SK-N-SH (cell line): ENCODE measurements at places on chromosomes 1 and 21.

DNA sequence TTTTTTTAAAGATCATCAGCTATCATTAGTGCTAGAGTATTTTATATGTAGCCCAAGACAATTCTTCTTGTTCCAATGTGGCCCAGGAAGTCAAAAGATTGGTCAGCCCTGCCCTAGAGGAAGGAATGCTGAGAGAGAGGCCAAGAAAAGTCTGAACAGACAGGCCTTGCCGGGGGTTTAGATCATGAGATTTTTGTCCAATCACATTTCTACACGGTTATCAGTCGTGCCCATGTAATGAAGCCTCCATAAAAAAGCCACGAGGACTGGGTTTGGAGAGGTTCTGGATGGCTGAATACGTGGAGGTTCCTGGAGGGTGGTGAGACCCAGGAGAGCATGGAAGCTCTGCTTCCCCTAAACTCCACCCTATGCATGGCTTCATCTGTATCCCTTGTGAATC, 24.3 kb upstream of the ENO1 start:
- no peak for DNase-seq

- no peak for DNase-seq
Measured at GRCh38 chr1:210692796-210693195, 364.1 kb downstream of the HHAT start.

DNA sequence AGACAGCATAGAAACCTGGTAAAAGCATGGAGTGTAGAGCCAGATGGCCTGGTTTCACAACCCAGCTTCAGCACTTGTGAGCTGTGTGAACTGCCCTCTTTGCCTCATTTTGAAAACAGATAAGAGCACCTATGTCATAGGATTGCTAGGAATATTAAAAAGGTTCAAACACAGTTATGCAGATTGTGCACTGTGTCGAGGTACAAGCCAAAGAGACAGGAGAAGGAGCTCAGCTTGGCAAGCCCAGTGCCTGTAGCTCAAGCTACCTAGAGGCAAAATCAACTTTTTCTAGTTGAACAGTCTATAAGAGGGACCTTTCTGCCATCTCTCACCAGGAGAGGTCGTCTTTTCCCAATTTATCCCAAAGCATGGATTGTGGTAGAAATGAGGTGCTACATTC, 5.0 kb downstream of the CHODL start:
- no peak for DNase-seq

GRCh38 chr1:244326757-244327156, 125.0 kb downstream of the ADSS2 start:
- no peak for DNase-seq

DNA sequence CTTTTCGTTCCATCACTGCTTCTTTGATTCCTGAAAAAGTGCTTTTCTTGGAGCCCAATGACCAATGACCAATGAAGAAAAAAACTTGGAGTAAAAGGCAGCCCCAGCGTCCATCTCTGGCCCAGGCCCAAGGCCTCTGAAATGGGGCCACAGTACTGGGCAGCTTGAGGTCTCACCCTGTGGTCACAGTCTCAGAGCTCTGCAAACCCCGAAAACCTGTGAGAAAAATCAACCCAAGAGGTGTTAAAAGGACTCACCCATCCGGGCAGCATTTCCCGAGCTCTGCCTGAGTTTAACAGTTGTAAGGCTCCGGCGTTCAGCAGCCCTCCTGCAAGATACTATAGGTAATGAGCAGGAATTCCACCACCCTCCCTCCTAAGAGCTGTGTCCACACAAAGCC, 2.1 kb upstream of the EFHD2 start:
- DNase-seq = no peak
